ENCODE measurements at places on chromosomes 12 and 14. TPM values are rescaled to one million over a fixed set of nuclear protein-coding genes. Genes with fewer than 3 reads are reported as not detected.

Gene NDRG2
- 13.7 TPM for total RNA-seq

Gene PTPRQ
- not detected for total RNA-seq

Gene ANG
- 2.3 TPM for total RNA-seq

- DNase-seq: no peak
Observed at GRCh38 chr12:40742041-40742440, 49.8 kb downstream of the CNTN1 start.

DNA sequence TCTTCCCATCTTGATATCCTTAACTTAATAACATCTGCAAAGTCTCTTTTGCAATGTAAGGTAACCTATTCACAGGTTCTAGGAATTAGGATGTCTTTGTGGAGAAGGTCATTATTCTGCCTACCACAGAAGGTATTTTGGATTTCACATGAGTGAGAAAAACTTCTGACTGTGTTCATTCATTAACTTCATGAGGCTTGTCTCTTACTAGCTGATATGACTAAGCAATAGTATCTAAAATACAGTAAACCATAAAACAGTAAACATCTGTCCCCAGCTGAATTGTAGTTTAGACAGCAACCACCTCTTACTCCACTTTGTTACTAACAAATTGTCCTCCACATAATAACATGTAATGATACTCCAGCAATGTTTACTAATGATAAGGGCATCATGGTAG is 198.1 kb downstream of the SEC23A start:
- DNase-seq: no peak

- DNase-seq: no peak
Observed at GRCh38 chr12:89985935-89986334, 277.3 kb upstream of the ATP2B1 start.

DNA sequence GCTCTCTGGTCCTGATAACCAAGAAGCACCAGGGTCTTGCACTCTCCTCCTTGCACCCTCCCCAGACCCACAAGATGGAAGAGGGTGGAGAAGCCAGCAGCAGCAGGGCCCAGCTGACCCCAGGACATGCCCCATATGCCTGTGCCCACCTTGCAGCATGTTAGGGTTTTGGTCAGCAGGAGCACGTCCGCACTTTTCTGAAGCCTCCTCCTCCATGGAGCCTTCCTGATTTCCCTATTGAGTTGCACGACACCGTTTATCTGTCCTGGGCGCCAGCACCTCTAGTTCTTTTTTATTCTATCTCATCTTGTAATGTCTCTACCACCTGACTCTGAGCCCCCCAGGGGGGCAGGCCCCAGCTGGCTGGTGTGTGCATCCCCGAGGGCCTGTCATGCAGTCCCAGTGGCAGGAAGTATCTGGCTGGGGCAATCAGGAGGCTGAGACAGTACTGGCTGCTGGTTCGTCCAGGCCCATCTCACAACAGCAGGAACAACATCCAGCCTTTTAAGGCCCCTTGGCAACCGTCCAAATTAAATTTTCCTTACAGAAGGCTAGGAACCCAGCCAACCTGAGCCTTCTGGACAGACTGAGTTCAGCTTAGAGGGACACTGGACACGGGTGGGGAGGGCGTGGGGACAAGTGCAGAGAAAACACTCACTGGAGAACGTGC is 39.6 kb downstream of the CCDC85C start:
- DNase-seq: no peak

DNA sequence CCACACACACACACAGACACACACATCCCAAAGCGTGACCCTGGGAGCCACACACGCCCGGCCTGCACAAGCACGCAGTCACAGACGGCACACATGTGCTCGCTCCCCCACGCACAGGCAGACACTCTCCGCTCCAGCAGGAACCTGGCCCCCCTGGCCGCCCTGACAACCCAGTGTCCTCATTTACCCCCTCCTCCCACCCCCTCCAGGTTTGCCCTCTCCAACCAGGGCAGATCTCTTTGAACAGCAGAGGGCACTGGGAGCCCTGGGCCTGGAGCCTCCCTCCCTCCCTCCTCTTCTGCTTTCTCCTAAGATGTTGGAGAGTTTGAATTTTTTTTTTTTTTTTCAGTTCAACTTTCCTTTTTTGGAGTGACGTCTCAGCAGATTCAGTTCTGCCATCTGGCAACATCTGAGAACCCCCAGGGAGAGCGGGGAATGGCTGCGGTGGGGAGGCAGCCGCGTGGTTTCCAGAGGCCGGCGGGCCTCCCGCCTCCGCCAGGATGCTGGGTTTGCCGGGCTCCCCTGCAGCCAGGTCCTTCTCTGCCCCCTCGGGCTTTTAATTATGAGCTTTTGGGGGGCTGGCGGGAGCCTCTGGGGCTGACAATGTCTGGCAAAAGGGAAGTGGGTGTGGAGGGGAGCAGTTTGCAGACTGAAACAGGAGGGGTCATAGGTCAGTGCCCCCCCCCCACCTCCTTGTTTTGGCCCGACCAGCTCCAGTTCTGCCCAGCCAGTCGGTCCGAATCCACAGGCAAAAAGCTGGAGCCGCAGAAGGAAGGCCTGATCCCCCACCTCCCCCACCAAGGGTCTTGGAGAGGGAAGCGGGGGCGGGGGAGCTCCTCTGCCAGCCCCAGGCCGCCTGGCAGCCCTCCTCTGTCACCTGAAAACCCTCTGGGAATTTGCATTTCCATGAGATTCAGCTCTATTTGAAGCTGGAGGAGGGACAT is 1.3 kb upstream of the NCOR2 start:
- DNase-seq: no peak

GRCh38 chr12:91272461-91273063 is 89.9 kb upstream of the DCN start:
- no peak for DNase-seq

Gene CLEC14A
- total RNA-seq: not detected

- no peak for DNase-seq
Observed at GRCh38 chr14:92532490-92533163, 19.0 kb downstream of the RIN3 start.

- DNase-seq: no peak
Observed at GRCh38 chr14:87076146-87076545, 916.8 kb downstream of the GALC start.

DNA sequence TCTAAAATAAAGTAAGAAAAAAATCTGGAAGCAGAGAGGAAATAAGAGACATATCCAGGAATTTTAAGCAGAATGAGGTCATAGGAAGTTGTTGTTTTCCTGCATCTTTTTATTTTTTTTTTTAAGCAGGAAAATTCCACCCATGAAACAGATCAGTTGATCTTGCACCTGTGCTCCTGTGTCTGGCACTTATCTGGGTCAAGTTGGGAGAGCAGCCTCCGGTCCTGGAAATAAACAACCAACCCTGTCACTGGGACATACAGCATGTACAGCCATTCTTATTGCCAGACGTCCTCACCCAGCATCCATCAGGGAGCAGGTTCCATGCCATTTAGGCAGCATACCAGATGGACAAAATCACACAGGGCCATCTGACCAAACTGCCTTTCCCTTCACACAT is 266.0 kb upstream of the BTG1 start:
- no peak for DNase-seq

DNA sequence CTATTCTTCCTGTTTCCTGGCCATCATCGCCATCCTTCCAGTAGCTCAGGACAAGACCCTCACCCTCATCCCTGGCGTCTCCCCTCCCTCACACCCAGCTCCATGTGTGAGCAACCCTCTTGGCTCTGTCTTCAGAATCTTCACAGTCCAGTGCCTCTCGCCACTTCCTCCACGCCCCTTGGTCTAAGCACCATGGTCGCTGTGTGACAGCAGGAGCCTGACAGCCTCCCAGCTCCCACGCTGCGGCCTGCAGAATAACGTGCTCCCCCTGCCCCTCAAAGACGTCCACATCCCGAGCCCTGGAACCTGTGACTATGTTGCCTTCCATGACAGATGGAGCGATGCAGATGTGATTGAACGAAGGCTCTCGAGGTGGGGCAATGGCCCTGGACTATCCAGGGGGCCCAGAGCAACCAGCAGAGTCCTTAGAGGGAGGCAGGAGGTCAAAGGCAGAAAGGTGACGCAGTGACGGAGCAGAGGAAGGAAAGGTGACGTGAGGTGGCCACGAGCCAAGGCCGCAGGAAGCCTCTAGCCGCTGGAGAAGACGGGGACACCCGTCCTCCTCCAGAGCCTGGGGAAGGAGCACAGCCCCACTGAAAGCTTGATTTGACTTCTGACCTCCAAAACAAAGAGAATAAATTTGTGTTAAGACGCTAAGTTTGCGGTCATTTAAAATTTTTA is 139.8 kb downstream of the CALM1 start:
- no peak for DNase-seq

DNA sequence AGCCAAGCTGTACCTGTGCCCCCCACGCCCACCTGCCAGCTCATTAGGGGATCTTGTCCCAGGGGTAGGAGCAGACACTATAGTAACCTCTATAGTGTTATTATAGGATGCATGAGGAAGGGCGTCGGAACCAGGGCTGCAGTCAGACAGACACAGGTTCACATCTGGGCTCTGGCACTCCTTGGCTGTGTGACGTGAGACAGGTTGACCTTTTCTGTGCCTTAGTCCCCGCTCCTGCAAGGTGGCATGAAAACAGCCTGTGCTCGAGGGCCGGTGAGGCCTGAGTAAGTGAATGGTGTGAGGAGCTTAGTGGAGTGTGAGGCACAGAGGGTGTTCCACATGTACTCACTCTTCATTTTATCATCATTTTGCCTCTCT is 19.0 kb downstream of the ASB2 start:
- DNase-seq: no peak

- DNase-seq: no peak
Observed at GRCh38 chr12:76123259-76124212, 39.1 kb upstream of the NAP1L1 start.

- DNase-seq: no peak
Observed at GRCh38 chr12:96400631-96401075, 414 bp upstream of the CDK17 start.

Gene KCNH3
- 0.16 TPM for total RNA-seq

DNA sequence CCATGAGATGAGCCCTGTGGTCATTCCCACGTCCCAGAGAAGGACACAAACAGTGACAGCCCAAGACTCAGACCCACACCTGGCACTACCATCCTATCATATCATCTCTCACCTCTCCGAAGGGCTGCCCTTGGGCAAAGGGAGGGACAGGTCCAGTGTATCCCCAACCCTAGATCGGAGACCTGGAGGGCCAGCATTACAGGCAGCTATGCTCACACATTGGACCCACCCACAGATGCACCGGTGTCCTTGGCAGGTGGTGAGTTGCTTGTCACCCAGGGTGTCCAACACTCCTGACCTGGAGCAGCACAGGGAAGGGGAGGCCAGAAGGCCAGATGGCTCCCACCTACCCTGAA is 117.4 kb downstream of the DICER1 start:
- no peak for DNase-seq

Gene SRRM4
- total RNA-seq: 10.8 TPM

DNA sequence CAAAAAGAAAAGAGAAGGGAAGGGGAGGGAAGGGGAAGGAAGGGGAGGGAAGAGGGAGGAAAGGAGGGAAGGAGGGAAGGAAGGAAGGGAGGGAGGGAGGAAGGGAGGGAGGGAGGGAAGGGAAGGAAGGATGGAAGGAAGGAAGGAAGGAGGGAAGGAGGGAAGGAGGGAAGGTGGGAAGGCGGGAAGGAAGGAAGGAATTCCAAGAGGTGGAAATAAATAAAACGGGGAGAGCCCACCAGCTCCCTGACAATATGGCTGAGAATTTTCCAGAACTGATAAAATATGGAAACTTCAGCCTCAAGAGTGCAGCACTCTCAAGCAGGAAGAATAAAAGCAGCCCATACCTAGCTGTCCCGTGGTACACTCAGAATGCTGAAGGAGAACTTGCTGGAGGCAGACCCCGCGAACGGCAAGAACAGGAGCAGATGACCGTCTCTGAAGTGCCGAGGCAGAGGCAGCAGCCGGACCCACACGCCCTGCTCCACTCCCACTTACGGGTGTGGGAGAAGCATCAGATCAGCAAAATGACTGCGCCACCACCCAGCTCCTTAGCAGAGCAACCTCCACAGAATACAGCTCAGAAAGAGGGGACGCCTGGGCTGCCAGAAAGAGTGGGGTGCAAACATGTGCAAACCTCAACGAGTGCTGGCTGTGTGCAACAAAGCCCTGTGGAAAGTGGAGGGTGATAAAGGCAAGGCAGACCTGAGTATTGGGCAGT is 34.1 kb upstream of the INF2 start:
- no peak for DNase-seq

DNA sequence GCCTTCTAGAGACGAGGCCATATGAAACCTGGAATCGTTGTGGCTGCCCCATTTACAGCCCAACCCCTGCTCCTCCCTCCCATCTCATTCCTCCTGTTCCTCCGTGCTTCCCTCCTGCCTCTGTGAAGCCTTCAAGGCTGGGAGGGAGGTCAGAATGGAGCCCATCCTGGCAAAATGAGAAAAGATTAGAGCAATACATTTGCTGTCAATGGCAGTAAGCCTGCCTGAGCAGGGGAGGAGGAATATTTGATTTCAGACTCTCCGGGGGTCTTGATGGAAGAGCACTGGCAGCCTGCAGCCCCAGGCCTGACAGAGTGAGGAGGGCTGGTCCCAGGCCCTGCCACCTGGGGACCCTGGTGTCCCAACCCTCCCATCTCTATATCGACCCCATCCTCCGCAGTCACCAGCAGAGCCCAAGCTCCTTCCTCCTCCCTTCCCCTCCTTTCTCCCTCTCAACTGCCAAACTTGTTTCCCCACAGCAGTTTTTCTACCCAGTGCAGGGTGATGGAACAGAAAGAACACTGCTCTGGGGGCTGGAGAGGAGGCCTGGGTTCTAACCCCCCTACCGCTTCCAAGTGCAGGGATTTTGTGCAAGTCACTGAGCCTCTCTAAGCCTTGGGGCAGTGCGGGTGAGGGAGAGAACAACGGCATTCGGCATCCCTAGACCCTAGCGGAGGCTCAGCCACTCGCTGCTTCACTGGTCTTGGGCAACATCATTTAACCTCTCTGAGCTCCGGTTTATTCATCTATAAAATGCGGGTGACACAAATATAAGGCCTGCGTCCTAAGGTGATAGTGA is 16.0 kb upstream of the RACGAP1 start:
- DNase-seq: no peak

DNA sequence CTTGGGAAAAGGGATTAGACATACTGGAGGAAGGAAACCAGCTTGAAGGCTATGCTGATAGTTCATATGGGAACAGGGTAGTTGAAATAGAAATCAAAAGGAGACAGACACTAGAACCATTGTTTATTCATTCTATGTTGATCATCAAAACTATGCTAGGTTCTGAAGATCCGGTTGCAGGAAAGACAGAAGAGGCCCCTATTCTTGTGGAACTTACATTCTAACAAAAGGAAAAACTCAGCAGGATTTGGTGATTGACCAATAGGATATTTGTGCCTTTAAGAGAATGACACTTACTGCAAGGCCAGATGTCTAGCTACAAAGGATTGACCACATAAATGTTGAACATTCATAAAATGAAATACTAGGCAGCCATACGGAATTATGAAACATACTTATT is 179.2 kb downstream of the AKAP6 start:
- no peak for DNase-seq
